Brain (organoid and tissue), 16 donors: ENCODE measurements at places on chromosomes 3 and 15.

- DNase-seq = no peak
Observed at GRCh38 chr15:67823314-67824196, 1.8 kb upstream of the SKOR1 start.

GRCh38 chr15:95825208-95825607 is 505.3 kb upstream of the NR2F2 start:
- DNase-seq = peak; percentile 93

GRCh38 chr3:155404486-155404885 is 111.0 kb upstream of the STRIT1 start:
- no peak for DNase-seq

DNA sequence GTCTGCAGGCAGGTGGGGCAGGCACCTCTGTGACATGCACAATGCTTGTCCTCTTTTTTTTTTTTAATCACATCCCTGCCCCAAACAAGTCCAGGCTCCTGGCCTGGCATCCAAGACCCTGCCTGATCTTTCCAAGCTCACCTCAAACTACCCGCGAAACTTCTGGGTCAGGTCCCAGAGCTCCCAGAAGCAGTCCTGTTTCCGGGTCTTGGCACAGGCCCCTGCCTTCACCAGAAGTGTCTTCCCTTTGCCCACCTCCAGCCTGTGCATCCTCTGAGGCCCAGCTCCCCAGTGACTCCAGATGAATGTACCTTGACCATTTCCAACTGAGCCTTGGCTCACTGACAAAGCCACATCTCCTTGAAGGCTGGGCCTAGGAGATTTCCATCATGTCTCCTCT is 23.0 kb downstream of the PLA2G4E start:
- DNase-seq = no peak

DNA sequence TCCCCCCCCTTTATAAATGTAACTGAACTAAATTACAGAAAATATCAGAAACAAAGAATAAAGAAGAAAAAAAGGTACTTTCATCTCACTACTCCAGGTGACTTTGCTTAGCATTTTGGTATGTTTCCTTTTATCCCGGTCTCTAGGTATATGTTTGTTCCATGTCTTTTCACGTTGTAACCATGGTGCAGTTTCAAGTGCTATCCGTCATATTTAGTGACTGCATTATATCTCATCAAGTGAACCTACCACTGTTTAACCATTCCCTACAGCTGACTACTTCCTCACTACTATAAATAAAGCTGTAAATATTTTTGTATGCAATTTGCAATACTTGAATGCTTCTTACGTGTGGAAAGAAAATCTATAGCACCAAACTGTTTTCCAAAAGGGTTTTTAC is 2.2 kb downstream of the BTBD1 start:
- DNase-seq = no peak

DNA sequence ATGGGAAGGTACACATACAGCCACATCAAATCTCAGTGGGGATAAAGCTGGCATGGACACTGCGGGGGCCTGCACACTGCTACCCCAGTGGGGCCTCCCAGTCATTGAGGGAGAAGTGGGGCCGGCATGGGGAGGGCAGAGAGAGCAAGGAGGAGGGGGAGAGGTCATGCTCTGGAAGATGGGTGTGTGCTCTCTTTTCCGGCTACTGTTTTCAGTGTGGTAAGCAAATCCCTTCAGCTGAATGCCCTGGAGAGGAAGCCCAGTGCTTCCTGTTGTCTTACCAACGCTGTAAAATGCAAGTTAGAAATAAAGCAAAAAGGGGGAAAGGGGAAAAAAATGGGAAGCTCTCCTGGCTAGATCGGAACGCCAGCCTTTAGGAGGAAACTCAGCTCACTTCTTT is 30.8 kb downstream of the NRROS start:
- DNase-seq = no peak

DNA sequence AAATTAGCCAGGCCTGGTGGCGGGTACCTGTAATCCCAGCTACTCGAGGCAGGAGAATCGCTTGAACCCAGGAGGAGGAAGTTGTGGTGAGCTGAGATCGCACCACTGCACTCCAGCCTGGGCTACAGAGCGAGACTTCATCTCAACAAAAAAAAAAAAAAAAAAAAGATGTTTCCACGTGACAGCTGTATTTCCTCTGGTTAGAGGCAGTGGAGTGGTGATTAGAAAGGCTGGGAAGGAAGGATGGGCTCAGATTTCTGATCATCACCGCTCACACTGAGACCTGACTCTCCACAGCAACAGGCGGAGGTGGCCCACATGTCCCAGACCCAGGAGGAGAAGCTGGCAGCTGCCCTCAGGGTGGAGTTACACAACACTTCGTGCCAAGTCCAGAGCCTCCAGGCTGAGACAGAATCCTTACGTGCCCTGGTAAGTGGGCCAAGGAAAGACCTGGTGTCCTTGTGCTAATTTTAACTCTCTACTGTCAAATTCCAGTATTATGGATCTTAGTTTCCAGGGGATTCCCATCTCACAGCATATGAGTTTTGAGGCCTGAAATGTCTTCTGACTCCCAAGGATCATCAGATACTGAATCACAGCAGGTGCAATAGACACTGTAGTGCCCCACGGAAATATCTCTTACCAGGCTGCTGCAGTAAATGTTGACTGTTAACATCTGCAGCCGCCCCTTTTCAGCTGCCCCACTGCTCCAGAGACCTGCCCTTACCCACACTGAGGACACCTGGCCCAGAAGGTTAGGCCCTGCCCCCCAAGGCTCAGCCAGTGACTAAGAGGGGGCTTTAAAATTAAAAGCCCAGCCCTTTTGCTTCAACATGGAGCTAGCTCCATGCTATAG is 66.9 kb downstream of the BFSP2 start:
- no peak for DNase-seq

- no peak for DNase-seq
Observed at GRCh38 chr3:173889596-173889995, 492.1 kb downstream of the NLGN1 start.

DNA sequence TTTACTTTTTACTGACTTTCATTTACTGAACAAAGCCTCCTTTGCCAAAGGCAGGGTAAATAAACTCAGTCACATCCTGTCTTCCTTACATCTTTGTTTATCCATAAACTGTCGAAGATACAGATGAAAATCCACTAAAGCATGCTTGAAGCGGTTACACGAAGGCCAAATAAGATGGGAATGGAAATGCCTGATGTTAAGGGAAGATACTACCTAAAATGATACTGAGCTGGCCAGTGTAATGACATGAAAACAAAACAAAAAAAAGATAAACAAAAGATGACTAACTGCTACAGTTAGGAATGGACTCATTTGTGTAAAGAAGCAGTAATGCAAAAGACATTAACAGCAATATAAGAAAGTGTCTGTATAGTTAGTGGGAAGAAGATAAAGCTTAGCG is 114.7 kb upstream of the ADAMTS9 start:
- DNase-seq = no peak

DNA sequence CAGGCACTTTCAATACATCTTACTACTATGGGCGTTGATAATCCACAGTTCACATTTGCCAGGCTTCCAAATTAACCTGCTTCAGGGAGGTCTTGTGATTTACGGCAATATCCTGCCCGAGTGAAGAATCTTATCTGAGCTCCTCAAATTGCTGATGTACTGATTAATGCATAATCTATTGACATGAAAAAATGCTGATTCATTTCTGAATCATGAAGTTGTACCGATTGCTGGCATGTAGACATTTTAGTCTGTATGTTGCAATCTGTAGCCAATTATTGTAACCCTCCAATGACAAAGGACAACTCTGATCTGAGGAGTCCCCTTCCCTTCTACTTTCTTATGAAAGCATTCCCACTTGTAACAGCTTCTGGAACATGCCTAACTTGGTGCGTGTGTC is 97.2 kb downstream of the SEC22A start:
- DNase-seq = no peak

DNA sequence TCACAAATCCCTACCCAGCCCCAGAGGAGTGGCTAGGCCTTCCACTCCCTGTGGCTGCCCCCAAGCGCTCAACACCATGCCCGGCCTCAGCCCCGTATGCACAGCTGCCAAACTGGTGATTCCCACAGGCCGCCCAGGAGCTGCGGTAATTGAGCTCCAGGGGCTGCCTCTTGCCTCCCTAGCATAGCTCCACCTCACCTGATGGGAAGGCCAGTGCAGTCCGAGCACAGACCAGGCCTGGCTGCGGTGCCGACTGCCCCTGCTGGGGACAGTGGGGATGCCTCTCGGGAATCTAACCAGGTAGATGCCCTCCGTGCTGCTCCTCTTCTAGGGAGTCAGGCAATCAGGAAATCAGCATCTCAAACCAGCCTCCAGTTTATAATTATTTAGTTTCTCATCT is 25.9 kb downstream of the SCN5A start:
- no peak for DNase-seq

DNA sequence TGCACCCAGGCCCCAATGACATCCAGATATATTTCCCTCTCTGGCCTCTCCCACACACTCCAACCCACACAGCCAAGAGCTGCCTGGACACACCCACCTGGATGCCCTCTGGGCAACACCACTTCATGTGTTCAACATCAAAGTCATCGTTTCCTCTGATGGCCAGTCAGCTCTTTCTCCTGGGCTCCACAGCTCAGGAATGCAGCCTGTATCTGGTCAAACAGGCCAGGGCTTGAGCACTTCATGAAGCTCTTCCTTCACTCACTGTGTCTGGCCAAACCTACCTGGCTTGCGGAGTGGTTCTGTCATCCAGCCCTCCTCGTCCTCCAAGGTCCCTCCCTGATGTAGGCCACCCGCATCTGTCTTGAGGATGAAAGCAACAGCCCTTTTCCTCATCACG is 35.8 kb upstream of the SLC6A11 start:
- no peak for DNase-seq

DNA sequence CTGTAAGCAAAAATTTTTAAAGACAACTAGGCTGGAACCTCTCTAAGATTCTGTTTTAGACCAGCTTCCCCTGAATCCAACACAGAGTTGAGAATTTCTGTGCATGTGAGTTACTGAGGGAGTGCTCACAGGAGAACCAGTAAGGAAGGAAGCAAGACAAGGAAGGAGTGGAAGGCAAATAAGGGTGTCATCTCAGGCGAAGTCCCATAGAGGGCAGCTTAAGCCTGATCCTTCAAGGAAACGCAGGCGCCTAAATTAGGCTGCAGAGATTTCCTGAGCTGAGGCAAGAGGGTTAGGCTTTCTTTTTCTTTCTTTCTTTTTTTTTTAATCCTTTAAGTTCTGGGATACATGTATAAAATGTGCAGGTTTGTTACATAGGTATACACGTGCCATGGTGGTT is 36.2 kb upstream of the COL6A6 start:
- DNase-seq = peak; percentile 26

- DNase-seq = no peak
Observed at GRCh38 chr3:165614337-165614736, 222.9 kb downstream of the BCHE start.

- DNase-seq = no peak
Observed at GRCh38 chr15:78085928-78086327, 6.4 kb upstream of the SH2D7 start.

- DNase-seq = no peak
Observed at GRCh38 chr15:85297537-85297936, 82.9 kb upstream of the AKAP13 start.

DNA sequence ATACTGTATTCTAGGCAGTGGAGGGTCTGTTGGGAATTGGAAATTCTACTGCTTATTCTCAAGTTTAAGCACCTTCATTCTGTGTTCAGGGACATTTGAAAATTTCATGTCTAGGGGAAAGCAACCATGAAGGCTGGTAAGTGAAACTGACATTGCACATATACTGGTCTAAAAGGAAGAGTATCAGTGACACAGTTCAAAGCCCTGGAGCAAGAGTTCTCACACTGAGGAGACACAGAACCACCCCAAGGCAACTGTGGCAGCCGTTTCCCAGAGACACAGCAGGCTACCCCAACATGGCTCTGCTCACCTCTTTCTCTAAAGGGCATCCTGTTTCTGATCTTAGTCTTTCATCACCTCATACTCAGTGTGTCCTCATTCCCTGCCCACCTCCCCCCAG is 67.5 kb downstream of the KCNMB2 start:
- DNase-seq = no peak

- DNase-seq = no peak
Observed at GRCh38 chr3:194826594-194826993, 140.9 kb downstream of the FAM43A start.

GRCh38 chr3:161690299-161690620 is 193.7 kb downstream of the OTOL1 start:
- DNase-seq = peak; percentile 61

DNA sequence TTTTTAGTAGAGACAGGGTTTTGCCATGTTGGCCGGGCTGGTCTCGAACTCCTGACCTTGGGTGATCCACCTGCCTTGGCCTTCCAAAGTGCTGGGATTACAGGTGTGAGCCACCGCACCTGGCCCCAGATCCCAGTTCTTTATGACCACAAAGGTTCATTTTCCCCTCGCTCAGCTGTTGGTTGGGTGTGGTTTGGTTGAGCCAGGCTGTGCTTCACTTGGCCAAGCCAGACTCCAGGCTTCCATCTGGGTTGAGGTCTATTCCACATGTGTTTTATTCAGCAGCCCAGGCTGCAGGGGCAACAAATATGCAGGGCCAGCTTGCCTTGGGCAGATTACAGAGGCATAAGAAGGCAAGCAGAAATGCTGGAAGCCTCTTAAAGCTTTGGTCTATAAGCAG is 13.7 kb downstream of the CGNL1 start:
- DNase-seq = no peak

DNA sequence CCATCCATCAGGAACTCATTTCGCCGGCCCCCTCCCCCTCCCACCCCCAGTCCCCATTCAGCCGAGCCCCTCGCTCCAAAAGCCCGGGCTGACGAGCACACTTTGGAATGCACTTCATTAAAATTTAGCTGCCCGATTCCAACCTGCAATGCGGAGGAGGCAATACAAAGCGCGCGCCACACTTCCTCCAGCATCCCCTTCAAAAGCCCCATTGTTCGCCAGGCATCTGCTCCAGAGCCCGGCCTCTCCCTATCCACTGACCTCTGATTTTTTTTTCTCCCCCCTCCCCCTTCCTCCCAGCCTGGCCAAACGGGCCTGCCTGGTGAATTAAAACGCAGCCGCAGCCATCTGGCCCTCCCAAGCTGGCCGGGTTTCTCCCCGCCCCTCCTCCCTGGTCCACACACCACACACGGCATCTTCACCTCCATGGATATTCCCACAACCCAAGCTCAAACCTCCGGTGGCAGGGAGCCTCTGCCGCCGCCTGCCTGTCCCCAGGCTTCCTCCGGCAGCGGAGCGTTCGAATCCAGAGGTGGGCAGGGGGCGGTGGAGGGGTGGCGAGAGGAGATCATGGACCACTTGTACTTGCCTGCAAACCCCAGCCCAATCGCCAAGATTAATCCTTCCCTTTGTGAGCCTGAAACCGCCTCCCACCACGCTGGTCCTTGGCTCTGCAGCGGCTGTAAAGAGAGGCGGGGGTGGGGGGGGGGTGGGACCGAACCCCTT is 441.3 kb downstream of the MAGI1 start:
- peak; percentile 90 for DNase-seq

DNA sequence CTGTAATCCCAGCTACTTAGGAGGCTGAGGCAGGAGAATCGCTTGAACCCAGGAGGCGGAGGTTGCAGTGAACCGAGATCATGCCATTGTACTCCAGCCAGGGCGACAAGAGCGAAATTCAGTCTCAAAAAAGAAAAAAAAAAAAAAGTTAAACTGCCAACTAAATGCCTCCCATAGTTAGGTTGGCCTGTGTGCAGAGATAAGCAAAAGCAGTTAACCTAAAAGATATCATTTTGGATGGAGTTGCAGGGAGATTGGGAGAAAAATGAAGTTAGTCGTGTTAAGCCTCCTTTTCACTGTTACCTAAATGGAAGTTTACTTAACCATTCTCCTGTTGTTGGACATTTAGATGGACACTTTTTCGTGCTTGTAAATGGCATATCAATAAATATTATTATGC is 11.4 kb upstream of the FETUB start:
- no peak for DNase-seq
